T-helper 2 cell treated with Interferon-gamma antibody and Interleukin-4, amounts not matched to agents 5 μg/mL and 100 μg/mL, for 36 hours (primary cell): ENCODE measurements at places on chromosomes 4 and X.

GRCh38 chr4:134078230-134078914 is 123.2 kb downstream of the PABPC4L start:
- no peak for DNase-seq

- DNase-seq: no peak
These were observed 144.1 kb downstream of the SLC7A11 start for GRCh38 chr4:138097912-138098600.

GRCh38 chr4:16290681-16291420 is 64.6 kb upstream of the TAPT1 start:
- no peak for DNase-seq

GRCh38 chr4:149951152-149951900 is 126.9 kb upstream of the DCLK2 start:
- DNase-seq: no peak

DNA sequence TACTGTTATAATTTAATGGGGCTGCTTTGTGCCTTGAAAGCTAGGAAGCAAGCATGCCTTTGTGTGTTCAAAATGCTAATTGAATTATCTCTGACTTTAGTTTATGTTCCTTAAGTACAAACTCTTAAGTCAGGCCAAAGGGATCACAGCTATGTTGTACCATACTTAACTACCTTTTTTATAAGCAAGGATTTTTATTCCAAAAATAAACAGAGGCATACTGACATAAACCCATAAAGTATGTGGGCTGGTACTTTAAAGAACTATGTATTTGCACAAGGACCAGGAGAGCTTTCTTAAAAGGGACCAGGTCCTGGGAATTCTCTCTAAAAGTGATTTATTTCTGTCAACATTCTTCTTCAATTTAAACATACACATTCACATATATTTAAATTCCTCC is 57.8 kb upstream of the HCCS start:
- no peak for DNase-seq
